ENCODE measurements at places on chromosomes 12 and 14.
A peak's percentile ranks its signal among the peaks of the same experiment; 100 is the strongest.

DNA sequence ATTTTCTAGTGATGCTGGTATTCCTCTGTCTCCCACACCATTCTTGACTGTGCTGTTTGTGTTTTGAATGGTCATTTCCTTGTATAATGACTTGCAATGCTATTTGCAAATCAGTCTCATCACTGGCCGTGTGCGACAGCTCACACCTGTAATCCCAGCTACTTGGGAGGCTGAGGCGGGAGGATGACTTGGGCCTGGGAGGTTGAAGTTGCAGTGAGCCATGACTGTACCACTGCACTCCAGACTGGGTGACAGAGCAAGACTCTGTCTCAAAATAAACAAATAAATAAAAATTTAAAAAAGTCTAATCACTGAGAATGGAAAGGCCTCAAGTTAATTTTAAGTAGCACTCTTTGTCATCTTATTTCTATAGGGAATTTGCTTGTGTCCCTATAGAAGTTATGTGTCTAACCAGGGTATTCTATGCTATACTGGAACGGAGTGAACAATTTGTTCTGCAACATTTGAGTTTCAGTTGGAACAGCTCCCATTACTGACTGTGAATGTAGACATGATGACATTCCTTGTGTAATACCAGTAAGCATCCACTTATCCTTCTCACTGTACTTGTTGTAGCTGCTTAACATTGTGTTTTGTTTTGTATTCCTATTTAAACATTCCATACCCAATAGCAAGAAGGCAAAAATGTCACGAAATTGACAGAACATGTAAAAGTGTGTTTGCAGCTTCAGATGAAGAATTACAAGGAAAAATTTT, 126.3 kb downstream of the MGST1 start:
- no peak for DNase-seq

- DNase-seq: no peak
Observed at GRCh38 chr14:99576761-99577705, 27.0 kb downstream of the CCDC85C start.

DNA sequence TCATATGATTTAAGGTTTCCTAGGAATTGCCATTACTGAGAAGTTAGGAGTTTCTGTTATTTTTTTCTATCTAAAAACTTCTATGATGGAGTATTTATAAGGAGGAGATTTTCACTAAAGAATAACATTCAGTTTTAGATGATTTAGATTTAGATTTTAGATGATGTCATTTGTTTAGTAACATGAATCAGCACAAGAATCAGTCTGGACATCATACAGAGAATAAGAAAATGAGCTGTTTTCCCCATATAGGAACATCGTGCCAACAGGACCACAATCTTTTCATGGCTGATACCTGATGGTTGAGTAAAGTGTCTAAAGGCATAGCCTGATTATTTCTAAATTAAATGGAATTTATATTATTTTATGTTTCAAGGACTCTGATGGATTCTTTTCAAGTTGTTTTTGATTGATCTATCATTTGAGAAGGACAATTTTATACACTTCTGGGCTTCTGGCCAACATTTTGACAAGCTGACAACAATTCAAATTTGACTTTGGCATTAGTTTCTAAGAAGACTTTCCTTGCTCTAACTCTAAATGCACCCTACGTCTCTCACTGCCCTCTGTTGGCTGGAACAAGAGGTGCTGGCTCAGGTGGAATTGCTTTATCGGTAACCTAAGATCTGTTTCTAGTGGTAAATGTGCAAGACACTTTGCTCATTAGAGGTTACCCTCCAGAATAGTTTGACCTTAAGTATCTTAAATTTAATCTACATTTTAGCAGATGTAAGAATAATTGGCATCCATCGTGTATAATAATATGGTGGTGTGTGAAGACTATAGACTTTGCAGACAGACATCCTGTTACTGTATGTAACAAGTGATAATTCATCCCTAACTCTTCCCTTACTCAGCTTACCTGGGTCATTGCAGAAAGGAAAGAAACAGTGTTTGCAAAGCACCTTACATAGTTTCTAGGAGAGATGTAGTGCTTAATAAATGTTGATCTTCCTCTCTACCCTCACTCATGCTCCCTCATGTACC, 42.8 kb upstream of the CPSF6 start:
- peak; percentile 16 for DNase-seq

- no peak for DNase-seq
Observed at GRCh38 chr12:3631272-3631637, 121.7 kb downstream of the CRACR2A start.

DNA sequence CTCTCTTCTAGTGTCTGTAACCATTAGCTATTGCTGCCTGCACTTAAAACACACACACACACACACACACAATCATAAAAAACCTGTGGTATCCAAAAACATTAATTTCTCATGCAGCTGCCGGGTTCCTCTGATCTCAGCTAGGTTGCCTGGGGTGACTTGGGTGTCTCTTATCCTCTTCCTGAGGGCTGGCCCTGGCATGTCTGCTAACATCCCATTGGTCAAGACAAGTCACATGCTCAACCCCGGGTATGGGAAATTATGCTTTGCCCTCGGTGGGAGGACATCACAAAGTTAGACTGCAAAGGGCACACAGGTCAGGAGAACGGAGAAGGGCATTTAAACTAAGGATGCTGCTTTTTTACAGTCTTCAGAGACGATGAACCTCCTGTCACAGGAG, 55.7 kb downstream of the TRPV4 start:
- DNase-seq: no peak

- DNase-seq: no peak
Observed at GRCh38 chr14:91388551-91388975, 29.1 kb downstream of the CCDC88C start.

DNA sequence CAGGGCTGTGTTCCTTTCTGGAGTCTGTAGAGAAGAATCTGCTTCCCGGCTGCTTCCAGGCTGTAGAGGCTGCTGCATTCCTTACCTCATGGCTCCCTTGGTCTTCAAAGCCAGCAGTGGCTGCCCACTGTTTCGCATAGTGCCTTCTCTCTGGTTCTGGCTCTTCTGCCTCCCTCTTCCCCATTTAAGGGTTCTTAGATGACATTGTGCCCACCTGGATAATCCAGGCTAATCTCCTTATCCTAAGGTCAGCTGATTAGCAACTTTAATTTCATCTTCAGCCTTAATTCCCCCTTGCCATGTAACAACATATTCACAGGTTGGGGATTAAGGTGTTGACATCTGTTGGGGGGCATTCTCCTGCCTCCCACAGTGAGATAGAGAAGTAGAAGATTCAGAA, 208.6 kb upstream of the TMTC1 start:
- DNase-seq: no peak

GRCh38 chr12:83018088-83018487, 331.4 kb downstream of the TMTC2 start:
- no peak for DNase-seq

- no peak for DNase-seq
Observed at GRCh38 chr14:95394297-95395097, 74.8 kb upstream of the CLMN start.

- no peak for DNase-seq
Observed at GRCh38 chr14:103693515-103693914, 21.7 kb downstream of the XRCC3 start.

DNA sequence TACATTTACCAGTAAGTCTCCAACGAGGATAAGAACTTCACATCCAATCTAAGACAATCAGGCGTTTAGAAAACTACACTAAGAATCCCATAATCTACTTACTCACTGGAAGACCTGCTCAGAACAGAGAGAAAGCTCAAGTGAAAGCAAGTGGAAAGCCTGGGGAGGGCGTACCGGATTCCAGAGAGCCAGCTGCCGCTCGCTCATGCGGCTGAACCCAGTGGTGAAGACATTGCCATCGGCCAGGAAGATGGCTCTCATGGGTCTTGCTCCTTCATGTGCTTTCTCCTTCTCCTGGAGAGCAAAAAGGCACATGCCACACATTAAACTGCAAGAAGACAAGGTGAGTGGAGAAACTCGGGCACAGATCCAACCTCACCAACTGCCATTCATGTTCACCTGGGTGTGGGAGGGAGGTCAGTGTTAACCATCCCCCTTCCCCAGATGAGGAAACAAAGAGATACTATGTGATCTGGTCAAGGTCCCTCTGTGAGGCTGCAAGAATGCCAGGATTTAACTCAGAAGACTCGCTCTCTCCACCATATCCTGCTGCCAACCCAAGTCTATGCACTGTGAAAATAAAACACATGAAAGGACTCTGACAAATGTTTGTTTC, 23.5 kb upstream of the SELPLG start:
- no peak for DNase-seq

DNA sequence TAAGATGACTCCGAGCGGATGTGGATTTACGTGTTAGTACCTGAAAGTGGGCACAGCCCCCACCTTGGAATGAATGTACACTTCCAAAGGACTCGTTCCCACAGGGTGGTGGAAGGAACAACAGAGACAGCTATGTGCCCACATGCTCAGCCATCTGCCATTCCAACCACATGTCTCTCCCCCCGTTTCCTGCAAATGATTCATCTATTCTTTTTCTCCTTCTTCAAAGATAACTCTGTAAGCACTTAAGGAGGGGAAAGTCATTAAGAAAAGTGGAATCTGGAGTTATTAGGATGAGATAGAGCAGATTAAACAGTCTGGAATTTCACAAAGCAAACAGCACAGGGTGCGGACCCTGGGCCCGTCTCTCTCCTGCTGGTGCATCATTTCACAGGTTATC, 18.5 kb upstream of the DUSP6 start:
- DNase-seq: no peak

GRCh38 chr12:22064968-22065367, 18.9 kb downstream of the CMAS start:
- no peak for DNase-seq

- no peak for DNase-seq
Observed at GRCh38 chr14:99441157-99441870, 39.3 kb downstream of the SETD3 start.

- DNase-seq: no peak
Observed at GRCh38 chr12:82456633-82457032, 98.3 kb downstream of the METTL25 start.

GRCh38 chr12:91931111-91931510, 214.5 kb downstream of the BTG1 start:
- DNase-seq: peak; percentile 92

DNA sequence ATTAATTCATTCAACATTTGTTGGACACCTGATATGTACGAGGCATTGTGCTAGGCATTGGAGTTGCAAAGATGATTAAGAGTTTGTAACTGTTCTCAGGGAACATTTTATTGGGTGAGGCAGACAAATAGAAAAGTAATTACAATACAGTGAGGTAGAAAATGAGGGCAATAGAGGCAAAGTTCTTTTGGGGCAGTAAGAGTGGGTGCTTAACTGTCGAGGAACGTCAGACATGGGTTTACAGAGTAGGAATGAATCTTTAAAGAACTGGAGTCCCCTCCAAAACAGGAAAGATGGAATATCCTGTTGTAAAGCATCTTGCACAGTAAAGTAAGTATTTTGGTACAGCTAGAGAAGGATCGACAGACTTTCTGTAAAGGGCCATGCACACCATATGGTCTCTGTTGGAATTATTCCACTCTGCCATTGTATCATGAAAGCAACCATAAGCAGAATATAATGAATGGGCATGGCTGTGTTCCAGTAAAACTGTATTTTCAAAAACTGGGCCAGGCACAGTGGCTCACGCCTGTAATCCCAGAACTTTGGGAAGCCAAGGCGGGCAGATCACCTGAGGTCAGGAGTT, 9.1 kb downstream of the CREBL2 start:
- DNase-seq: no peak

DNA sequence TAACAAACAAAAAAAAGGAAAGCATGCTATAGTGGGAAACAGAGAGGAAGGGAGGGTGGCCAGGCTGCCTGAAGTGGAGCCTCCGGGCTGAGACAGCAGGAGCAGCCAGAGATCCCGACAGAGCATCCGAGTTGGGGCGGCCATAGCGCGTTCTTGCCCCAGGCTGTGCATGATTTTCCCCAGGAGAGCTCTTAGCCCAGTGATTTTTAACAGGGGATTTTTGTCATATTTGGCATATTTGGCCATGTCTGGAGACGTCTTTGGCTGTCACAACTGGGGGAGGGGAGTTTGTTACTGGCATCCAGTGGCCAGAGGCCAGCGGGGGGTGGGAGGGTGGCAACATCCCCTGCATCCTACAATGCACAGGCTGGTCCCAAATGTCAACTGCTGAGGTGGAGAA, 23.6 kb downstream of the BDKRB1 start:
- no peak for DNase-seq

- no peak for DNase-seq
Observed at GRCh38 chr12:113378291-113378690, 19.9 kb downstream of the PLBD2 start.

GRCh38 chr14:81766321-81766915, 232.8 kb upstream of the SEL1L start:
- no peak for DNase-seq

DNA sequence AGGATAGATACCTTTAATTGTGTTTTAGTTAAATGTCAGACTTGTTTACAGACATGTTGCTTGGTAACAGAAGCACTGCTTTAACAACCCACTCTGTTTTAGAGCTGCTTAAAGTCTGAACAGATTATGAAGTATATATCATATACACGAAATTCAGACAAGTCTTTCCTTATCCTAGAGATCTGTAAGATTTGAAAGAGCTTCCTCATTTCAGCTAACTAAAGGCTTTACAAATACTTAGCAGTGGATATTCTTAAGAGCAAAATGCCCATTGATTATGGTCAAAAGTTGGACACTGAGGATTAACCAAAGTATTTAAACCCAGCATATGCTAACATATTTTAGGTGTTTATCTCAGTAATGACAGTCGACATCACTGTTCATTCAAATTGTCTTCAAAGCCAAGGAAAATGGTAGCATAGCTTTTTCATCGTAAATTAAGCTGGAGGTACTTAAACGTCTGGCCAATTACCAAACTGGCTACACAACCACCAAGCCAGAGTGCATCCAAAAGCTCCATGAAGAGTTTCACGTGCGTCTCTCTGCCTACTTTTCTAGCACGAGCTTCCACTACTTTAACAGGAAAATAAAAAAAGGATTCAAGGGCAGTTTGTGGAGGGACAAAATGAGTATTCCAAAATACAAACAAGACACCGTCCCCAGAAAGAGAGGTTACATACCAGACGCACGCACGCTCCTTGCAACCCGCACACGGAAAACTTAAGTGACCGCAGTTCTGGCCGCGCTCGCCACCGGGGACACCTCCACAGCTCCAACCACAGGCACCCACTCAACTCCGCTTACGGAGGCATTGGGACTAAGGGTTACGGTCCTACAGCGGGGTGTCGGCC, 565 bp downstream of the CEP83 start:
- DNase-seq: peak; percentile 2

DNA sequence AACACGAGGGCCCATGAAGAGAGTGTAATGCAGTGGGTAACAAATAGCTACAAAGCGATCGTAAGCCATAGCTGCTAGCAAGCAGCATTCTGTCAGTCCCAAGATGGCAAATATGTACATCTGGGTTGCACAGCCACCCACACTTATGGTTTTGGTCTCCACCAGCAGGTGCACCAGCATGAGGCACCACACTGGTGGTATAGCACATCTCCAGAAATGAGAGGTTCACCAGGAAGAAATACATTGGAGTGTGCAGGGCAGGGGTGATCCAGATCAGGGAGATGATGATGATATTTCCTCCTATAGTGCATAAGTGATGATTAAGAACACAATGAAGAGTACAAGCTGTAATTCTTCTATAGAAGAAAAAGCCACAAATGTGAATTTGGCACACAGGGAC, 26.4 kb upstream of the OR10A7 start:
- no peak for DNase-seq

All from body of pancreas (tissue), 4 donors.